Hepatocyte (in vitro differentiated cells): ENCODE measurements at places on chromosomes 13 and 19. TPM values are rescaled to one million over a fixed set of nuclear protein-coding genes. Genes with fewer than 3 reads are reported as not detected.

The TNNT1 gene
- 9.6 and 11.5 TPM in 2 replicates for total RNA-seq

DNA sequence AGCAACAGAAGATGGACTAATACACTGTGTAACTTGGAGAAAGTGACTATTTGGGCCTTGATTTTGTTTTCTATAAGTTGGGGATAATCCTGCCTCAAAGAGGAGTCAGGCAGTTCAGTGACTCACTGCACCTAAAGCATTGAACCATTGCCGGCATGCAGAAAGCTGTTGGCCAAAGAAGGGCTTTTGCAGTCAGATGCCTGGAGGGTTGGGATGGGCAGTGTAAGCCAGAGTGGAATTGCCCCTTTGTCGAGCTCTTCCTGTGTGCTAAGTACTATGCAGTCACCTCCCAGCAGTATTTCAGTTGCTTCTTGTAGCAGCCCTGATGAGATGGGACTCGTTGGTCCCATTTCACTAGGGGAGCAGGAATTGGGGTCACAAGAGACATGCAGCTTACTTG lies 11.1 kb downstream of the ZNF473 start:
- no peaks in the 10 kb centered on the region for H3K27me3 ChIP-seq
- no peaks in the 10 kb centered on the region for H3K36me3 ChIP-seq
- H3K4me3 ChIP-seq, result no peak overlapping the region
- H3K27ac ChIP-seq, result no peak overlapping the region

The F10 gene
- 127 and 148 TPM in 2 replicates for total RNA-seq

DNA sequence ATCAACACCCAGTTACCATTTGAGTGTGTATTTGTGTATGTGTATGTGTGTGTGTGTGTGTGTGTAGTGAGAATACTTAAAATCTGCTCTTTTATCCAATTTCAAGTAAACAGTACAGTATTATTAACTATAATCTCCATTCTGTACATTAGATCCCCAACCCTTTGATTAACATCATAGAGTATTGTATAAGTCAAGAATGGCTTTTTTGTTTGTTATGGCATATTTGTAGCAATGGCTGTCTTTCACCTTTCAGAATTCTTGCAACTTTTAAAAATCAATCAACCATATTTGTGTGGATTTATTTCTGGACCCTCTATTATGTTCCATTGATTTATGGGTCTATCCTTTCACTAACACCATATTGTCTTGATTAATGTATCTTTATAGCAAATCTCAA lies 779.3 kb upstream of the MIR17HG start:
- H3K36me3 ChIP-seq, result no peaks in the 10 kb centered on the region
- DNase-seq, result no peak
- H3K4me1 ChIP-seq, result no peaks in the 10 kb centered on the region
- no peaks in the 10 kb centered on the region for H3K27me3 ChIP-seq
- H3K4me3 ChIP-seq, result no peak overlapping the region

DNA sequence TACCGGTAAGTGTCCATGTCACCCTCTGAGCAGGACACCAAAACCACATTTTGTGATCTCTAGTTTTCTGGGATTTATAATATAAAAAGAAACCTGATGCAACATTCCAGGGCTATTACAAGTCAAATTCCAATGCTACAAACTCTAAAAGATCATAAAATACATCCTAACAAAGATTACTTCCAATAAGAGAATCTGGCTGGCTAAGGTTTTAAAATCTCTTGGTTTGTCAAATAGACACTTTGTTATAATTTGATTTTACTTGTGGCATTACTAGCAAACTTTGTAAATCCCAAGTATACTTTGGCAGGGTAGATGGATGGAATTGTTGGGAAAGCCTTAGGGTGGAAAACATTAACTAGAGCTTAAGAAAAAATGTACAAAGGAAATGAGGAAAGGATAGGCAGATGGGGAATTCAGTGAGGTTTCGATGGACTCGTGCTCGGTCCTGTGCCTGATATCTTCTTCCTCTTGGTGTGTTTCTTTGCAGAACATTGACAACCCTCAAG lies 74.0 kb upstream of the POMP start:
- peak overlapping the region; percentile 17 for H3K27ac ChIP-seq
- DNase-seq, result no peak
- H3K4me3 ChIP-seq, result no peak overlapping the region
- H3K27me3 ChIP-seq, result no peaks in the 10 kb centered on the region
- no peaks in the 10 kb centered on the region for H3K36me3 ChIP-seq
- H3K4me1 ChIP-seq, result peaks cover 9% of the 10 kb centered on the region
